8988T (cell line): ENCODE measurements at places on chromosomes 16 and 17.
A peak's percentile ranks its signal among the peaks of the same experiment; 100 is the strongest.

DNA sequence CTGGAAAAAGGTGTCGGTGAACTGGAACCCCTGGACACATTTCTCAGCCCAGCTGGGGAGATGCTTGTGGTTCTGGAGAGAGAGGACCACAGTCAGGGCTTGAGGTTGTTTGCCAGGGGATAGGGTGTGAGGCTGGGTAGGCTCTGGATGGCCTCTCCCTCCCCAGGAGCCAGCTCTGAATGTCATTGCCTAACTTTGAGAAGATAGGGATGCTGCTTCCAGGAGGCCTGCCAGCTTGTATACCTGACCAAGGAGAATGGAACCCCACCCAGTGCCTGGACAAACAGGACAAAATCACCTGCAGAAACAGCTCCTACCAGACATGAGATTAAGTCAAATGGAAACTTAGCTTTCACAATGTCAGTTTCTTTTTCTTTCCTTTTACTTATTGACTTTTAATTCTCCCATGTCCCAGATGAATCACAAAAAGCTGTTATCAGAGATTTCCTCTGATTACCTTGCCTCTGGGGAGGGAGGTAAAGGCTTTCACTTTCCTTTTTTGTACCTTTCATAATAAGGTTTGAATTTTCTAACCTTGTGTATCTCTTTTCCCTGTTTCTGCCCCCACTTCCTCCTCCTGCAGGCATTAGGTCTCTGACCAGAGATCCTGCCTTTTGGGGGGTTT lies 29.8 kb upstream of the PLLP start:
- no peak for DNase-seq

- DNase-seq: no peak
Observed at GRCh38 chr17:19730843-19731242, 14.5 kb upstream of the SLC47A2 start.

- no peak for DNase-seq
Observed at GRCh38 chr16:86031141-86031678, 132.2 kb downstream of the IRF8 start.

DNA sequence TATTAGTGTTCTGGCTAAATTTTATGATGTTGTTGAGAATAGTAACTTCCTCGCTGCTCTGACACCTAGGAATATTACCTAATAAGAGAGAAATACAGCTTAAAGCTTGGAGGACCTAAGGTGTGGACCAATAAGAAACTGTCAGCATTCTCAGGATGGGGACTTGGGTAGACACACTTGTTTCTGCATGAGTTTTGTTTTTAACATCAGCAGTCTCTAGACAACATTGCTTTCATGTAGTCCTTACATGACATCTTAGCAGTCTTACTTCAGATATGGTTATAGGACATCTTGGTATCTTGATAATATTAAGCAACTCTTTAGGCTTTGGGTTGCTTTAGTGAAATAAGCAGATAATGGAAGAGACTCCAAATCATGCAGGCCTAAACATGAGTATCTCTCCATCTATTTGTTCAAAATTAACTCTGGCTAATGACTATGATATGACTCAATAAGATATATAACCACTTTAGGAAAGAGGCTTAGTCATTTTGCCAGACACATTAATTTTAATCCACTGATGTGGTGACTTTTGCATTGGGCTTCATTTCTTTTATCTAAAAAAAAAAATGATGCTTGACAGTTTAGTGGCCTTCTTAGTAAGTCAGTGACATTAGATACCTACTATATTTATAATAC lies 84.5 kb downstream of the WNT3 start:
- DNase-seq: no peak

DNA sequence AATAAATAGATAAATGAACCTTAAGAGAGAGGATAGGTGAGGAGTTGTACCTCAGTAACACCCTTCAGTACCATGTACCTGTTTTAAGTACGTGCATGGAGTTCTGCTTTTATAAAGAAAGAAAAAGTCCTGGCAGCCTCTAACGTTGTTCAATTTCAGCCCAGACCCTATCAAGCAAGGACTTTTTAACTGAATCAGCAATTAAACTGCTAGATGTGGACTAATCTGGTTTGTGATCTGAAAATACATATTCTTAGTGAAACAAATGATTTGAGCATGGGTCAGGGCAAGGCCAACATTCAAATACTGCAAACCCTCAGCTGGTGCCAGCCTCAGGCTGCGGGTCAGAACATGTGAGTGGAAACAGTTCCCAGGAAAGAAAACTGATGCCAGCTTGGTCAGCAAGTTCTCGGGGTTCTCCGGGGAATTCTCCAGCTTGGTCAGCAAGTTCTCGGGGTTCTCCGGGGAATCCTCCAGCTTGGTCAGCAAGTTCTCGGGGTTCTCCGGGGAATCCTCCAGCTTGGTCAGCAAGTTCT lies 84.5 kb downstream of the MRM3 start:
- DNase-seq: no peak

- peak; percentile 94 for DNase-seq
Observed at GRCh38 chr16:84175350-84176081, 11.3 kb downstream of the TAF1C start.

DNA sequence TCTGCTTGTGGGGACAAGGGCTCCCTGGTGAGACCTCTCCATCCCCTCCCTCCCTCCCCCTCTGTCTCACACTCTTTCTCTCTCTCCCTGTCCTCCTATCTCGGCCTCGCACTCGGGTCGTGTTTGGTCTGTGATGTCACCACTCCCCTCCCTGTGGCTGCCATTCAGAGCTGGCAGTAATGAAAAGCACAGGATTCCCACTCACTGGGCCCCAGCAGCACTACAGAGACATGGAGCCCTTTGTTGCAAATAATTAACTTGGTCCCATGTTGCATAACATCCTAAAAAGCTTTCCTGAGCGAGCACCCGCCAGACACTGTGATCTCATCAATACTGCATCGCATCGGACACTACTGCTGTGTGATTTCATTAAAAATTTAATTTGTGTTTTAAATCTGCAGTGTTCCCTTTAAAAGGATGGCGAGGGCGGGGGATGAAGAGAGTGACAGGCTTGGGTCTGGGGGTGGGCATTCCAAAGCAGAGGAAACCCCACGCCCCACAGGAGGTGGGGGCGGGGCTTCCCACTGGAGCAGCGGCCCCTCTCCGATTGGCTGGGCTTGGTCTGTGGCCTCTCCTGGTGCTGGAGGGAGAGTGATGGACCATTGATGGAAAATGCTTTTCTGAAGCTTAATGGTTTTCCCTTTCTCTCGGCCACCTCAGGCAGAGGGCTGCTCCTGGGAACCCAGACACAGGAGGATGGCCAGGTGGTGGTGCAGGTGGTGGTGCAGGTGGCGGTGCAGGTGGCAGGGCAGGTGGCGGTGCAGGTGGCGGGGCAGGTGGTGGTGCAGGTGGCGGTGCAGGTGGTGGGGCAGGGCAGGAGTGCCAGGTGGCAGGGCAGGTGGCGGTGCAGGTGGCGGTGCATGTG lies 15.3 kb upstream of the NPTX1 start:
- no peak for DNase-seq
